ENCODE measurements at places on chromosomes 2 and 18.

GRCh38 chr2:24538720-24539119 lies 47.7 kb downstream of the NCOA1 start:
- DNase-seq: no peak

DNA sequence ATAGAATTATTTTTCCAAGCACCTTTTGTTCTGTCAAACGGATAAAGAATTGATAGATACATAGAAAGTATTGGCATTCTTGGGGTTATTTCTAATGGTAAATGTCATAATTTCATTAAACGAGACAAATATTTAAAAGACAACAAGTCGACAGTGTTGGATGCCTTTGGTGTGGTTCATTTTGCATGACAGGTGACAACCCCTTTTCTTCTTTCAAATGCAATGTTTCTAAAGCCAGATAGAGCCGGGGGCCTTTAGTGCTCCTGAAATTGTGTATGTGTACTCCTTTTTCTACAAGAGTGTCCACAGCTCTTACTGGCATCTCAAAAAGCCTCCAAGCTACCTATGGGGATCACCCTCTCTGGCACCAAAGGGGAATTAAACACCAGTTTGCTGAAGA lies 350.8 kb upstream of the ID2 start:
- DNase-seq: no peak

DNA sequence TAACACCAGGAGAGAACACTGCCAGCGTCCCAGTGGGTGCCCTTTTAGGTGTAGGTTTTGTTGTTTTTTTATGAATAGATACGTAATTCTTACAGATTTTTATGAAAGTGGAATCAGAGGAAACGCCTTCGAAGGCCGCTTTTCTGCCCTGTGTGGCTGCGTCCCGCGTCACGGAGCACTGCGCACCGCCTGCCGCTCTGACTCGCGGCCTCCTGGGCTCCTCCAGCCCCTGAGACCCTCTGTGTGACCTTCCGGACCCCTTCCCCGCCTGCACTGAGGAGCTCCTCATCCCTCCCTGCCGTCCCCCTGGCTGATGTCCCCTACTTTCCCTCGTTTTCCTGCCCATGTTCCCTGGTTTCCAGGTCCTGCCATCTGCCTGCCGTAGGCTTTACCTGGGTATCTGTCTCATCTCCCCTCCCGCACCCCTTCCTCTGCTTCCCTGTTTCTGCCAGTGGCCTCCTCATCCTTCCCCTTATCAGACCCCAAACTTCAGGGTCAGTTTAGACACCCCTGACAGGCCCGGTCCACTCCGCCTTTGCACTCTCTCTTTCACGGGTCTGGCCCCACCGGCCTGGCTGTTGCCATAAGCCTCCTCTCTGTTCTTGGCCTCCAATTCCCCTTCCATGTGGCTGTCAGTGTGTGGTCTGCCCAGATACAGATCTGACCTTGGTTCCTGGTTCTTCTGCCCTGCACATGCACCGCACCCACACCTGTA lies 32.7 kb downstream of the PDIA6 start:
- no peak for DNase-seq

GRCh38 chr2:205025580-205026240 lies 480.4 kb downstream of the PARD3B start:
- no peak for DNase-seq

- DNase-seq: no peak
These were observed 80.7 kb downstream of the SLC39A10 start for GRCh38 chr2:195737511-195738325.

DNA sequence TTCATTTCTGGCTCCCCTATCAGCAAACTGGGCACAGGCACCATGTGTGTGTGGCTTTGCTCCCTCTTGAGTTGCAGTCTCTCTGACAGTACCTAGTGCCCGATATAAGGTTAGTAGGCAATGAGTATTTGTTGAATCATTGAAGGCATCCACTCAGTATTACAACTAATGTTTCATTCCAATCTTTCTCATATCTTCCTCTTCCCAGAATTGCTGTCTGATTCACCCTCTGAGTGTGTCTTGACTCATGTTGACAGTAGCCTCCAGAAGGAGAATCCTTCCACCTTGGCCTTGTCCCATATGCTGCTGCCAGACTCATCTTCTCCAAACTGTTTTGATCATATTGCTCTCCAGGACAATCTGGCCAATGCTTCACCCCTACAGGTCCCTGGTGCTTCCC lies 202.5 kb downstream of the LRRTM1 start:
- no peak for DNase-seq

- no peak for DNase-seq
These were observed 477.0 kb upstream of the MEIS1 start for GRCh38 chr2:65957886-65958285.

Measured in activated naive CD4-positive, alpha-beta T cell (primary cell).